ENCODE measurements at places on chromosomes 6 and 20.

DNA sequence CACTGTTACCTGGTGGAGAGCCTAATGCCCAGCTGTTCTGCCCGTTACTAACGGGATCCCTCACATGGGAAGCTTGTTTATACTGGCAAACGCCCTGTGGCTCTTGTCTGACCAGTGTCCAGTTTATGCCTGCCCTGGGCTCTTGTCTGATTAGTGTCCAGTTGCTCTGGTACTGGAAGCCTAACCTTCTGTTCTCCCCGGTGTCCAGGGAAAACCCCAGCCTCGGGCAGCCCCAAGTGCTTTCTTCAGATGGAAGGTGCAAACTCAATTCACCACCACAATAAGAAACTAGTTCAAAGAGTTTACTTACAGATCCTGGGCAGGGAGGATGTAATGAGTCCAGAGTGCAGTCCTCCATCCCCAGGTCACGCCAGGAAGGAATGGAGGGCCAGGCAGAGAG lies 148.4 kb downstream of the TBXT start:
- DNase-seq: no peak

GRCh38 chr6:8536122-8536521 lies 100.8 kb upstream of the SLC35B3 start:
- DNase-seq: no peak

- no peak for DNase-seq
Observed at GRCh38 chr6:97557355-97557754, 274.3 kb upstream of the MMS22L start.

DNA sequence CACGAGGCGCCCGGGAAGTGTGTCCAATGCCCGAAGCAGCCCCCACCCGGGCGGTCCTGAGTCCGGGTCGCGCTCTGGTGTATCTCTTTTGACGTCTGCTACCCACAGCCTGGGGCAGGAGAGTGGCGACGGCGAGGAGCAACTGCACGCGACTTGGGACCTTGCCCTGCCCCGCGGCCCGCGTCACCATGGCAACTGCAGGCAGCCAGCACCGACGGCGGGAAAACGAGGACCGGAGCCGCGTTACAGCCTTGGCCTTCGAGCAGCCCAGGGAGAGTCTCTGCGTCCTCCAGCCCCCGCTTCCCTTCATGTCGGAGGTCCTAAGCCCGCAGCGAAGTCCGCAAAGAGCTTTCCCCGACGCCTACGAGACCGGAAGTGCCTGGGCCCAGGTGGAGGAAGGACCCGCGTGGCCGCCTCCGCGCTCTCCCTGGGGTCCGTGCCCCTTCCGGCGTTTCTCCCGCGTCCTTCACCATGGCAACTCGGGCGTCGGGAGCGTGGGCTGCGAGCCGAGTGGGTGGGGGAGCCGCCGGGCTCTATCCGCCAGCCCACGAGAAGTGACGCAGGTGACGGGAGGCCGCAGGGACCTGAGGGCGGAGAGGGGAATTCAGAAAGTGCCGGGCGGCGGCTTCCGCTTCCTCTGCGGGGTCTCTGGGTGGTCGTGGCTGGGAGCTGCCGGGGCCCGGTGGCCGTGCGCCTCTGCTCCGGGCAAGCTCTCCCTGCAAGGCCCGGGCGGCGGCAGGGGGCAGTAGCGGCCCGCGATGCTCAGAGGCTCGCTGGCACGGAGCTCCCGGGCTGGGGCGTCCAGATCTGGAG lies 88.6 kb upstream of the TGM3 start:
- peak; percentile 23 for DNase-seq

DNA sequence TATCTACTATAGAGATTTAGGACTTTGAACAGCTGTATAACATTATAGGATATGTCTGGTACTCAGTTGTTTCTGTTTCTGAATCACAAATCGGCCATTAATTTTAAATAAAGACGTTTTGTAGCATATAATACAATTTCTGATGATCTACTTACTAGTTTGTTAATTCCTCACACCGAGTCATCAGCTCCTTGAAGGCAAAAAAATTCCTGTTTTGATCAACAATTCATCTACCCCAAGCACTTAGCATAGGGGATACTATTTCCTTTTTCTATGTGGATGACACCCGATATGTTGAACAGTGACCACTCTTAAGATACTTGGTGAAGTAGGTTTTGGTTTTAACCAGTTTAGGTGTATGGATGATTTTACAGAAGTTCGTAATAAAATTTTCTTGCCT lies 107.3 kb downstream of the NCOA3 start:
- no peak for DNase-seq

DNA sequence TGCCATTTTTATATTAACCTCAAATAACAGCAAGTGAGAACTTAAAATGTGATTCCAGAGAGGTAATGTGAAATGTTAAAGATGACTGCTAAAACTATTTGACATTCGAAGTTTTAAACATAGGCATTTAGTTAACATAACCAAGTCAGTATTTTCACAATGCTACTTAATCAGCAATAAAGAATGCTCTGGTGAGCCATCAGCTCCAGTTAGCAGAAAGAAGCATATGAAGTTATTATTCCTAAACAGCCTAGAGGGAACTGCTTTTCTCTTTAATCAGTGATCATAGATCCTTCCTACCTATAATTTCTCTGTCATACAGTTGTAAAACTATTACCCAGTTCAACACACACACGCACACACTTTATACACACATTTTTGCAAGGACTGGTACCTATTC lies 60.1 kb downstream of the MMS22L start:
- no peak for DNase-seq

GRCh38 chr6:36986704-36987047 lies 680 bp upstream of the MTCH1 start:
- no peak for DNase-seq

DNA sequence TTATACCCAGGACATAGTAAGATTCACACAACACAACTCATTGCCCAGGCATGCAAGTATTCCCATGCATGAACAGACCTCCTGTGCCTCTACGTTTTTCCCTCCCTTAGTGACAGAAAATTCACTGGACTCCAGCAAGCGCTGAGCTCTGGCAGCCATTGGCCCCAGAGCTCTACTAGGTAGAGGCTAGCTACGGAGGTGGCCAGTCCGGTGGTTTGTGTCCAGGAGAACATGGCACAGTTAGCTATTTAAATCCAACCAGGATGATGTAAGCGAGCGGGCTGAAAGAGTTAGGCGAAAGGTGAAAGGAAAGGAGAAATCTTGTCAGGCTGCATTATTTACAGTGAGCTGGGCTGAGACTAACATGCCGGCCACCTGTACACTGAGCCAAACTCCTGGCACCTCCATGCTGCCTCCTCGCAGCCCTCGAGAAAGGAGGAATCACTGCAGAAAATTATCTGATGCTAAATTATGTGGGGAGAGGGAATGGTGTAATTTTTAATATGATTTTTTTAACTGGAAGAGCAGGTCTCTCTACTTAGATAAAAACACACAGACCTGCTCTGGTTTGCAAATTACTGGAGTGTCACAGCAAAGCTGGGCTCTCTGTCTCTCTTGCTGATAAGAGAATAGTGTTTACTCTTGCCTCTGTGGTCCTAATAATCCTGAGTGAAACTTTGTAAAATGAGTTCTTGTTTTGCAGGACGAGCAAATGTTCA lies 50.1 kb upstream of the ARMC2 start:
- DNase-seq: no peak

DNA sequence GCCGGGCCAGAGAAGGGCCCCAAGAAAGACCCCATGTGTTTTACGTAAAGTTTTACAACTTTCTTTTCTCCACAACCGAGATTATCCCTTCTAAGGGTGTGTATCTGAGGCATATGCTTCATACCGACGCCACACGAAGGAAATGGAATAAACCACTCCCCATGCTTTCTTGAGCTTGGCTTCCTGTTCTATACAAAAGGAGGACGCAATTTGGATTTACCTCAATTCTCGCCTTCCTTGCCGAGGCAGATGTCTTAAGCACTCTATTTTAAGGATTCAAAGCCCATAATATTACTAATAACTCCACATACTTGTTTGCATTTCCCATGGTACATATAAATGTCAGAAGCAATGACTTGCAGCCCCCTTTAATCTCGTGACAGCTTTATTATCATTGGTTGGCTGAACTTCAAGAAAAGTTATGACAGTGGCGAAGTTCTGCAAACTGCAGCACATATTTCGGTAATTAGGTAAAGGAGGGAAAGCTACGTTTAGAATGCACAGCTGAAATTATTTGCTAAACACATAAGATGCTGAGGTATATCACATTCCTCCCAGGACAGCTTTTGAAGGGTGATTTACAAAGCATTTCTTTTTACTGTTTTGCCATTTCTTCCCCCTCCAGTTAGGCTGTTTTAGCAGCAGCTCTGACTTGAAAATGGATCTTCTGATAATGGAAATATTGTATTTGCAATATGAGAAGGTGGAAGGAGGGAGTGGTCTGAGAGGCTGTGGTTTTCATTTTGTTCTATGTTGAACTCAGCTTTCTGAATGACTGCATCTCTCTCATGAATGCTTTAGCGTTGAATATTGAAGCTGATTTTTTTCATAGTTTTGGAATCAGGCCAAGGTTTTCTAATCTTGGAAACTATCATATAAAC lies 330.5 kb downstream of the EPHA7 start:
- DNase-seq: no peak
